ENCODE measurements at places on chromosomes 2 and 18. TPM values are rescaled to one million over a fixed set of nuclear protein-coding genes. Genes with fewer than 3 reads are reported as not detected.

The SMARCAL1 gene
- total RNA-seq: 33.0 TPM

The TDRD15 gene
- not detected for total RNA-seq

The WNT10A gene
- total RNA-seq: 53.2 TPM

The C18orf54 gene
- total RNA-seq: 6.5 TPM

The TTC27 gene
- total RNA-seq: 18.4 TPM

The UPP2 gene
- total RNA-seq: not detected

The CIB4 gene
- total RNA-seq: not detected

The SLC5A6 gene
- total RNA-seq: 67.9 TPM

The CAVIN2 gene
- total RNA-seq: 0.80 TPM

The CUL3 gene
- total RNA-seq: 97.5 TPM

The CRYGC gene
- total RNA-seq: not detected

DNA sequence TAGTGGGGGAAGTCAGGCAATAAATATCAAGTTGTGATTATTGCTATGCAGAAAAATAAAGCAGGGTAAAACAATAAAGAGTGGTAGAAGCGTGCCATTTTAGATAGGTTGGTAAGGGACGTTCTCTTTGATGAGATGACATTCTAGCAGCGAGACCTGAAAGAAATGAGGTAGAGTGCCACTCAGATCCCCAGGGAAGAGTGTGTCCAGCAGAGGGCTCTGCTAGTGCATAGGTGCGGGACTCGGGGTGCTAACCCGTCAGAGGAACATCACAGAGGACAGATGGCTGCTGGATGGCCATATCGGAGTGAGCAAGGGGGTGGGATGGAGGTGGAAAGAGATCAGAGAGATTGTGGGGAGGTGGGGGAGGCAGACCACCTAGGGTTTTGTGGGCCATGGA lies 16.3 kb upstream of the GTF2A1L start:
- no peaks in the 10 kb centered on the region for H3K27me3 ChIP-seq
- H3K36me3 ChIP-seq: peaks cover 22% of the 10 kb centered on the region
- DNase-seq: no peak
- H3K27ac ChIP-seq: no peak overlapping the region
- no peak overlapping the region for H3K4me3 ChIP-seq

GRCh38 chr2:230770804-230771203 lies 58.2 kb downstream of the CAB39 start:
- no peak overlapping the region for H3K4me3 ChIP-seq
- H3K27ac ChIP-seq: peak overlapping the region; percentile 31
- H3K4me1 ChIP-seq: peaks cover 9% of the 10 kb centered on the region
- no peak for DNase-seq

GRCh38 chr2:218860950-218861381 lies 1.4 kb downstream of the WNT6 start:
- peaks cover 35% of the 10 kb centered on the region for H3K27me3 ChIP-seq
- peak; percentile 77 for DNase-seq
- H3K4me3 ChIP-seq: peak overlapping the region; percentile 89

DNA sequence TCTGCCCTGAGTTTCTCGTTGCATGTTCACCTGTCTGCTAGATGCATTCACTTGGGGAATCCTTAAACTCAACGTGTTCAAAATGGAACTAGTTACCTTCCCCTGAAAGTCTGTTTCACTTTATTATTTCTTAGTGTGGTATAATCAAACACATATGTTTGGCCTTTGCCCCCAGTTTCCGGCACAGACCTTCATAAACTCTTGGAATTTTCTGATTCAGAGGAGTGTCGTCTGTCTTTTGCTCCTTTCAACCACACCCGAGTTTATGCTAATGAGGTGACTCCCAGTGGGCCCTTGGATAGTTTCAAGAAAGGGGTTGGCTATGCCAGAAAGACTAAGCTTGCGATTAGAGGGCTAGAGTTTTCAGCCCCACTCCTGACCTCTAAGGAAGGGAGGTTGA lies 198.9 kb downstream of the CDCA7 start:
- H3K4me3 ChIP-seq: no peak overlapping the region
- no peak for DNase-seq
- peaks cover 3% of the 10 kb centered on the region for H3K27me3 ChIP-seq
- no peaks in the 10 kb centered on the region for H3K36me3 ChIP-seq
- H3K4me1 ChIP-seq: peaks cover 36% of the 10 kb centered on the region
- H3K27ac ChIP-seq: no peak overlapping the region

DNA sequence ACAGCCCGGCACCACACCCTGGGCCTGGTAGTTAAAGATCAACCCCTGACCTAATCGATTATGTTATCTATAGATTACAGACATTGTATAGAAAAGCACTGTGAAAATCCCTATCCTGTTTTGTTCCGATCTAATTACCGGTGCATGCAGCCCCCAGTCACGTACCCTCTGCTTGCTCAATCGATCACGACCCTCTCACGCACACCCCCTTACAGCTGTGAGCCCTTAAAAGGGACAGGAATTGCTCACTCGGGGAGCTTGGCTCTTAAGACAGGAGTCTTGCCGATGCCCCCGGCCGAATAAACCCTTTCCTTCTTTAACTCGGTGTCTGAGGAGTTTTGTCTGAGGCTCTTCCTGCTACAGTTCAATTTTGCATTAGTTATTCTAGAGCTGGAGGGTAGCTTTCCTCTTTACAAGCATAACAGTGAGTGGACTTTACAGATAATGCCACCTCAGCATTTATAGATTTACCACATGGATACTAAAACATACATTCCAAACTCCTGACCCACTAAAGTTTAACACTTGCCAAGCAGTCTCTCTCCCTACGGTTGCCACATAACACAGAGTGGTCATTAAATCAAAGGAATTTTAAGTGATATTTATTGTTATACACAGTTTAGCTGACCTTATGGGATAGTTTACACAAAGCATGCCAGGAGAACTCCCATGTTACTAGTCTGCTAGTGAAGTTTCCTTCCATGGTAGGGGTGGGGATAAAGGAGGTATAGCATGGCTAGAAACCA lies 101.0 kb downstream of the EVA1A start:
- H3K4me3 ChIP-seq: no peak overlapping the region
- H3K36me3 ChIP-seq: no peaks in the 10 kb centered on the region
- H3K27me3 ChIP-seq: peaks cover 6% of the 10 kb centered on the region
- H3K27ac ChIP-seq: no peak overlapping the region
- peaks cover 21% of the 10 kb centered on the region for H3K4me1 ChIP-seq

GRCh38 chr18:13276530-13277520 lies 58.3 kb downstream of the LDLRAD4 start:
- no peak for DNase-seq
- peak overlapping the region; percentile 26 for H3K27ac ChIP-seq
- H3K4me3 ChIP-seq: no peak overlapping the region
- H3K4me1 ChIP-seq: peaks cover 18% of the 10 kb centered on the region
- peaks cover 3% of the 10 kb centered on the region for H3K36me3 ChIP-seq

DNA sequence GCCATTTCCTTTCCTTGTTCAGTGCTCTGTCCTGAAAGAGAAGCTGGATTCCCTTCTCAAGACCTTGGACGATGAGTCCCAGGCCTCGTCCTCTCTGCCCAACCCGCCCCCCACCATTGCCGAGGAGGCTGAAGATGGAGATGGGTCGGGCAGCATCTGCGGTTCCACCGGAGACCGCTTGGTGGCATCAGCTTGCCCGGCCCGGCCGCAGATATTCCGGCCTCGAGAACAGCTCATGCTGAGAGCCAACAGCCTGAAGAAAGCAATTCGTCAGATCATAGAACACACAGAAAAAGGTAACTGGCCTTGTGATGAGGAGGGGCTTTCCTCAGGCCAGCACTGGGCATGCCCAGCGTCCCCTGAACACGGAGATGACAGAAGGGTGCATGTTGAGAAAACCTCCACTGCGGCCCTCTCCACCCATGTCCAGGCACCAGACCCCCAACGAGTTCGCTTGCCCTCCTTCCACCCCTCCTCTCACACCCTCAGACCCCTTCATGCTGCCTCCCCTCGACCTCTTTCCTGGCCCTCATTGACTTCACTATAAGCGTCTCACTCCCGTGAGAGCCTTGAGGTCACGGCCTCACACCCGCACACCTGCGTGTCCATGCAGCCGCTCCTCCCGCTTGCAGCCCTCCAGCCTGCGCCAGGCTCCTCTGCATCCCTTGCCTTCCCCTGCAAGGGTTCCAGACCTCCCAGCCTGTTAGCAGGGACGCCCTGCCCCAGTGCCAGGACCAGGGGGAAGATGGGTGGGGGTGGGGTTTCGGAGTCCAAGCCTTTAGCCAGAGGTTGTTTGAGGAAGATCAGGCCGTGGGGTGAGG lies 95.0 kb downstream of the DGKD start:
- H3K27me3 ChIP-seq: no peaks in the 10 kb centered on the region
- H3K4me3 ChIP-seq: no peak overlapping the region
- no peak for DNase-seq
- peaks cover 16% of the 10 kb centered on the region for H3K36me3 ChIP-seq

DNA sequence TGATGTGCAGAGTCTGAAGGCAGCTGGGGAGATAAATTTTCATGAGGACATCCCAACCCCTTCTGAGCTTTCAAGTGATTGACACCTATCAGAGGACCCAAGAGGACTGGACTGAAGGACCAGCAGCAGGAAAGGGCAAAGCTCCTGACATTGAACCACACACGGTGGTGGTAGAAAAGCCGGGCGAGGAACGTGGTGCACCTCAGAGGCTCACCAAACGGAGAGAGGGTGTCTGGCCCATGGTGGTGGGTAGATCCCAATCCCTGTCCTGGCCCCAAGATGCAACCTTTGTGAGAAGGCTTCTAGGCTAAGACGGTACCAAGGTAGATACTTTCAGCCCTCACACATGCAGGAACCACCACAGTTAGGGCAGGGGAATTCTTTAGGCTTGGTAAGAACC lies 52.1 kb downstream of the FRZB start:
- DNase-seq: no peak
- no peaks in the 10 kb centered on the region for H3K36me3 ChIP-seq
- no peak overlapping the region for H3K27ac ChIP-seq
- peaks cover 36% of the 10 kb centered on the region for H3K4me1 ChIP-seq
- no peaks in the 10 kb centered on the region for H3K27me3 ChIP-seq

DNA sequence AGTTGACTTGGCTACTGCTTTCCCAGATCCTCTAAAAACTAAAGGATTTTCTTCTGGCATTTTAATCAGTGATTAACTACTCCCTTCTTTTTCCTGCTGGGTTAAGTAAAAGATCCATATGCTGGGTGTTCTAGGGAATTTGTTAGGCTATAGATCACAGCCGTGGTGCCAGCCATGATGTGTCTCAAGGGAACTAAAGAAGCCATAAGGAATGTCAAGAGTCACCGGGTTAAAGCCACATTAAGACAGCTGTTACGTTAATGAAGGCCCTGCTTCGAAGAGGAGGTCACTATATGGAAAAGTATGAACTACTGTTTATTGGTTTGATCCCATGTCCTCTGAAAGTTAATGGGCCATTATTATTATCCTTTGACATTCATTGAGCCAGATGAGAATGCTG lies 70.7 kb downstream of the PAX3 start:
- no peak overlapping the region for H3K27ac ChIP-seq
- DNase-seq: no peak
- H3K4me1 ChIP-seq: peaks cover 3% of the 10 kb centered on the region
- peaks cover 33% of the 10 kb centered on the region for H3K27me3 ChIP-seq
- H3K36me3 ChIP-seq: no peaks in the 10 kb centered on the region

DNA sequence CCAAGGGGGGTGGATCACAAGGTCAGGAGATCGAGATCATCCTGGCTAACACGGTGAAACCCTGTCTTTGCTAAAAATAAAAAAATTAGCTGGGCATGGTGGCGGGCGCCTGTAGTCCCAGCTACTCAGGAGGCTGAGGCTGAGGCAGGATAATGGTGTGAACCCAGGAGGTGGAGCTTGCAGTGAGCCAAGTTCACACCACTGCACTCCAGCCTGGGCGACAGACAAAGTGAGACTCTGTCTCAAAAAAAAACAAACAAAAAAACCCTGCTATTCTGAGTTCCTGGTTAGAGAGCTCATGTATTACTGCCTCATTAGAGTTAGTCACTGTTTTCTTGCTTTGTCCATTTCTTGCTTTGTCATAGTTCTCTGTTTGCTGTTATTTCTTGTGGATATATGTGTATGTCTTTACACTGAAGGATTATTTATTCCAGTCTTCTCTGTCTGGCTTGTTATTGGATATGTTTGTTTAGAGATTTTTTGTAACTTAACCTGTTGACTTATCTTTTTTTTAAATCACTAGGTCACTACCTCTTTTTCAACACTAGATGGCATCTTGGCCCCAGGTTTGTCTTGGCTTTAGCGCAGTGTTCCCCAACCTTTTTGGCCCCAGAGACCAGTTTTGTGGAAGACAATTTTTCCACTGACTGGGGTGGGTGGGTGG lies 17.0 kb downstream of the TTLL4 start:
- H3K27me3 ChIP-seq: no peaks in the 10 kb centered on the region
- peaks cover 14% of the 10 kb centered on the region for H3K4me1 ChIP-seq
- H3K4me3 ChIP-seq: no peak overlapping the region
- H3K36me3 ChIP-seq: peaks cover 27% of the 10 kb centered on the region
- DNase-seq: no peak

DNA sequence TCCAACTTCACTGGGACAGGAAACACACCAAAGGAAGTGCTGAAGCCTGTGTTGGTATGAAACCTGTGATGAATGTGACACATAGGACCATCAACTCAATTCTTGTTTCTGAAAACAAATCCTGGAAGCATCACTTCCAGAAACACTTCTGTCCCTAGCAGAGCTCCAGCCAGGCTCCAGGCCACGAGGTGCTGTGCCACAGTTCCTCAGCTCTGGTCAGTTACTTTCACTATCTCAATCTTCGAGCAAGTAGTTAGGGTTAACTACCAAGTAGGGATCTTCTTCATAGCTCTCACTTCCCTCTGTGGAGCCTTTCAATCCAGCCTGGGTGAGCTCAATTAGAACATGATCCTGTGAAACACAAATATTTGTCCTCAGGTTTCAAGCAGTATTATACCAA lies 3.6 kb upstream of the LCT start:
- H3K27ac ChIP-seq: peak overlapping the region; percentile 79
- H3K4me3 ChIP-seq: no peak overlapping the region
- no peak for DNase-seq
- H3K4me1 ChIP-seq: peaks cover 19% of the 10 kb centered on the region

GRCh38 chr2:119713819-119714490 lies 35.0 kb downstream of the TMEM177 start:
- DNase-seq: no peak
- peaks cover 9% of the 10 kb centered on the region for H3K27me3 ChIP-seq
- H3K4me1 ChIP-seq: peaks cover 9% of the 10 kb centered on the region
- H3K4me3 ChIP-seq: no peak overlapping the region
- H3K27ac ChIP-seq: peak overlapping the region; percentile 2

- no peak for DNase-seq
- no peaks in the 10 kb centered on the region for H3K27me3 ChIP-seq
- H3K27ac ChIP-seq: no peak overlapping the region
- H3K4me1 ChIP-seq: no peaks in the 10 kb centered on the region
- H3K4me3 ChIP-seq: no peak overlapping the region
These were observed 14.2 kb downstream of the RHBDD1 start for GRCh38 chr2:226850024-226850423.

GRCh38 chr2:85956646-85957039 lies 67.9 kb upstream of the ST3GAL5 start:
- no peak overlapping the region for H3K27ac ChIP-seq
- no peak for DNase-seq
- H3K4me3 ChIP-seq: no peak overlapping the region
- H3K4me1 ChIP-seq: peaks cover 27% of the 10 kb centered on the region
- no peaks in the 10 kb centered on the region for H3K36me3 ChIP-seq

DNA sequence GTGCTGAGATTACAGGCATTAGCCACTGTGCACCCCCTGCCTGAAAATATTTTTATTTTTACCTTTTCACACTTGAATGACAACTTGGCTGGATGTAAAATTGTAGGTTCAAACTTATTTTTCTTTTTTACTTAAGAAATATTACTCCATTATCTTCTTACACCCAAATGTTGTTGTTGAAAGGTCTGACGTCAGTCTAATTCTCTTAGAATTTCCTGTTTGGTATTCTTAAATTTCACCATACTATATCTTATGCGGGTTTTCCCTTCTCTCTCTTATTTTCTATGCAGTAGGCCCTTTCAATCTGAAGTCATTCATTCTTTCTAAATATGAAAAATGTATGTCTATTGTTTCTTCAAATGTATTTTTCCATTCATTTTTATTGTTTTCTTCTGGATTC lies 29.1 kb upstream of the RAB11FIP5 start:
- no peaks in the 10 kb centered on the region for H3K4me1 ChIP-seq
- peaks cover 22% of the 10 kb centered on the region for H3K27me3 ChIP-seq
- no peak overlapping the region for H3K27ac ChIP-seq
- H3K36me3 ChIP-seq: no peaks in the 10 kb centered on the region
- H3K4me3 ChIP-seq: no peak overlapping the region

Measured in mesothelial cell of epicardium (in vitro differentiated cells).